ENCODE measurements at places on chromosomes 2 and 18.

DNA sequence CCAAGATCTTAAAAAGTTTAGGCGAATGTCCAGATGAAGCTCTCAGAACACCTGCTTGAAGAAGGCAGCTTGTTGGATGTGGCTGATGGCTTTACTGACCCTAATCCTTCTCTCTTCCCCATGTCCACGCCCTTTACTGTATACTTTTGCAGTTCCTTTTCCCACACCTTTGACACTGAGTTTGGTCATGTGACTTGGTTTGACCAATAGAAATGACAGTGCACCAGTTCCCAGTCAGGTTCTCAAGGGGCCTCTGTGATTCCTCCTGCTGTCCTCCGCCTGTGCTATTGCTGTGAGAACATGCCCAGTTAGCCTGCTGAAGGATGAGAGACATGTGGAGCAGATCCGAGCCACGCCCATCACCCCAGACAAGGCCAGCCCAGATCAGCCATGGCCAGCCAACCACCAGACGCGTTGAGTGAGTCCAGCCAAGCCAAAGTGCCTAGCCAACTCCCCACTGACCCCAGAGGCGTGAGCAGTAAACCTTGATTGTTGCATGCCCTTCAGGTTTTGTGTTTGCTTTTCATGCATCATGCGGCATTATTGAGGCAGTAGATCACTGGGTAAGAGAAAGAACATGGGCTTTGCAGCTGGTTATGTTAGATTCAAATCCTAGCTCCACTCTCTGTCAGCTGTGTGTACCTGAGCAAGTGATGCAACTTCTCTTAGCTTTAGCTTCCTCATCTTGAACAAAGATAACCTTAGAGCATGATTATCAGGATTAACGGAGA is 258.0 kb upstream of the SIX2 start:
- no peak for DNase-seq

GRCh38 chr2:230956827-230957755 is 32.0 kb upstream of the GPR55 start:
- peak; percentile 43 for DNase-seq

GRCh38 chr2:203892207-203892606 is 24.6 kb downstream of the CTLA4 start:
- no peak for DNase-seq

- DNase-seq, result no peak
These were observed 32.3 kb downstream of the SPAST start for GRCh38 chr2:32095671-32096070.

DNA sequence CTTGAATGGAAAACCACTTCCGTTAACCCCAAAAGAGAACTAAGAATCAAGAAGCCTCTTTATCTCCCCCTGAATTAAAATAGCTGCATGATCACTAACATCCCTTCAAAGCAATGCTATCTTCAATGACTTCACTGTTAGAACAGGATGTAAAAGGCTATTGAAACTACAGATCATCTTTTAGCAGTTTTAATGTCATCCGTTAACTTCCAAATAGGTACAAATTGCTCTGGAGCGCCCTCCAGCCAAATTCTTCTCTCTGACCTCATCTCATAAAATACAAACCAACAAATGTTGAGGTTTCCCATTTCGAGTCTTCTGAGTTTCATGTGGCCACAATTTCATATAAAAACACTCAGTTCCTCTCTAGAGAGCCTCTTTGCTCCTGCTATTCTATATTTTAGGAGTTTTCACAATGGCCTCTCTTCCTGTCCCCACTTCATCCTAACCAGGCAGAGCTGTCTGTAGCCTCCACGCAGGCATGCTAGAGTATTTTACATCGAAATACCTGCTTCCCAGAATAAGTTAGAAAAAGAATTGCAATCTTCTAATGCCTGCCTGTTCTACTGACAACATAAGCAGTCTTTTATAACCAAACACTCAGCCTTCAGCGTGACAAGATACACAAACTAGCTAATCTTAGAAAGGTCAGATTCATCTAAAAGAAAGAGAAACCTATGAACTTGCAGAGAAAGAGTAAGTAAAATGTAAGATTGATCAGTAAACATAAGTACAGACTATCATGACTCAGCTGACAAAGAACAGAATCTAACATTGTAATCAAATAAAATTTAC is 37.9 kb downstream of the B4GALT6 start:
- DNase-seq, result no peak

DNA sequence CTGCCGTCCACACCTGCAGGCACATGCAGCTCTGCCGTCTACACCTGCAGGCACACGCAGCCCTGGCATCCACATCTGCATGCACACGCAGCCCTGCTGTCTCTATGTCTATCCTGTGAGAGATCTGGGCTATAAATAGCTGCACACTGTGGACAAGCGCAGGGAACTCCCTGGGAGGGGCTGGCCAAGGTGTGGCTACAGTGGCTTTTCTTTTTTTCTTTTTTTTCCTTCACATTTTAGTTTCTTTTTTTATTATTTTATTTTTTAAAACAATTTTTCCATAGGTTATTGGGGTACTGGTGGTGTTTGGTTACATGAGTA is 42.0 kb downstream of the TMEM182 start:
- DNase-seq, result no peak

DNA sequence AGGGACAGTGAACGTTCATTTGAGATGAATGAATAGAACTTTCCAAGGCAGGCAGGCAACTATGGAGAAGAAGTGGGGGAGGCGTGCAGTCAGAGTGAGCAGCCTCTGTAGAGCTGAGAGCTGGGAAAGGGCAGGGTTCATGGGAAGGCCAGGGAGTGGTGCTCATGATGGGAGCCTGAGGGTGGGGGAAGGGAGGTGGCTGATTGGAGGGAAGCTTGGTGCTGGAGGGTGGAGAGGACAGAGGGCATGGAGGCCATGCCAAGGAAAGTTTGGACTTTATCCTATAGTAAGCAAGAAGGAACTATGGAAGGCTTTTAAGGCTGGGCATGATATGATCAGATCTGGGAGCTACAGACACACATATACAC is 47.6 kb upstream of the LGALSL start:
- no peak for DNase-seq

- DNase-seq, result no peak
These were observed 33.9 kb downstream of the RPL37A start for GRCh38 chr2:216532562-216532961.

GRCh38 chr2:70686577-70687460 is 81.2 kb downstream of the ADD2 start:
- peak; percentile 57 for DNase-seq

GRCh38 chr2:231425291-231425810 is 29.8 kb downstream of the B3GNT7 start:
- DNase-seq, result no peak

GRCh38 chr2:112433932-112434730 is 686 bp upstream of the RGPD8 start:
- no peak for DNase-seq

GRCh38 chr2:203681978-203682377 is 24.5 kb upstream of the CD28 start:
- DNase-seq, result no peak

DNA sequence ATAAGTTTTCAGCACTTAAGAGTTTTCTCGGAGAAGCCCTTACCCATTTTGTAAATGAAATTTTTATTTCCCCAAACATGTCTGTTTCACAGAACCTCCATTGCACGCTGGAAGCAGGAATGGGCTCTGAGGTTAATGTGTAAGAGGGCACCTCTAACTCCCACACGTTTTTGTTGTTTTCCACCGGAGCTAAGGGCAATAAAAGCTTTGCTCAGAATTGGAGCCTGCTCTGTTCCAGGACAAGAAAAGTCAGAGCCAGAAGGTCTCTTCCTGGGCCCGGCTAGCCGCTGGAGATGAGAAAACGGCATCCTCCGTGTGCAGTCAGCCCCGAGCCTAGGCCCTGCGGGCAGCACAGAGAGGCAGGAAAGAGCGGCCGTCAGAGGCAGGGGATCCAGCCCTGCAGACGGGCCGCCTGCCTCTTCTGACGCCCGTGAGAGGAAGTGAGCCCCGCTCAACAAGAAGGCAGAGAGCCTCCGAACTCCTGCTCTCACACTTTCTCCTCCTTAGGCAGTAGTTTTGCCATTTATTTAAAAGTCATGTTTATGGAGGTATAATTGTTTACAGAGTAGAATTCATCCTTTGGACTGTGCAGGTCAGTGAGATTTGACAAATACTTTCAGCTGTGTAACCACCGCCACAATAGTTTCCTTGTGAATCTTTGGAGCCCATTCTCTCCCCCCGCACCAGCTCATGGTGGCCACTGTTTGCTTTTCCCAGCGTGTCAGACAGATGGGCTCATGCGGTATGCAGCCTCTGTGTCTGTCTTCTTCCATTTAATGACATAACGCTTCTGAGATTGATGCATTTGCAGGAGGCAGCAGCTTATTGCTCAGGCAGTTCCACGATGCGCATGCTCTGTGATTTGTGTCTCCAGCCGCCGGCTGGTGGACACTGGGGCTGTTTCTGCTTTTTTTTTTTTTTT is 117.3 kb downstream of the GALR1 start:
- DNase-seq, result peak; percentile 76

DNA sequence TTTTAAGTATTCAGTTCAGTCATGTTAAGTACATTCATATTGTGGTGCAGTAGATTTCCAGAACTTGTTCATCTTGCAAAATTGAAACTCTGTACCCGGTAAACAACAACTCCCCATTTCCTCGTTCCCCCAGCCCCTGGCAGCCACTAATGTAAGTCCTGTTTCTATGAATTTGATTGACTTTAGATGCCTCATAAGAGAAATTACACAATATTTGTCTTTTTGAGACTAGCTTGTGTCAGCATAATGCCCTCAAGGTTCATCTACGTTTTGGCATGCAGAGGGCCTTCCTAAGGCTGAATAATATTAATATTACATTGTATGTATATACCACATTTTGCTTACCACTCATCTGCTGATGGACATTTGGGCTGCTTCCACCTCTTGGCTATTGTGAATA is 30.9 kb downstream of the METTL21A start:
- DNase-seq, result no peak

- no peak for DNase-seq
These were observed 27.0 kb downstream of the OSR1 start for GRCh38 chr2:19331450-19331849.

- no peak for DNase-seq
These were observed 389.8 kb downstream of the BCL11A start for GRCh38 chr2:60163691-60164090.

- no peak for DNase-seq
These were observed 10.1 kb downstream of the TRAF3IP1 start for GRCh38 chr2:238330391-238330790.

- no peak for DNase-seq
These were observed 18.2 kb upstream of the GPR55 start for GRCh38 chr2:230942920-230943896.

- no peak for DNase-seq
These were observed 190.4 kb upstream of the STK17B start for GRCh38 chr2:196361606-196362326.

GRCh38 chr2:138453815-138454214 is 47.8 kb upstream of the SPOPL start:
- DNase-seq, result no peak

DNA sequence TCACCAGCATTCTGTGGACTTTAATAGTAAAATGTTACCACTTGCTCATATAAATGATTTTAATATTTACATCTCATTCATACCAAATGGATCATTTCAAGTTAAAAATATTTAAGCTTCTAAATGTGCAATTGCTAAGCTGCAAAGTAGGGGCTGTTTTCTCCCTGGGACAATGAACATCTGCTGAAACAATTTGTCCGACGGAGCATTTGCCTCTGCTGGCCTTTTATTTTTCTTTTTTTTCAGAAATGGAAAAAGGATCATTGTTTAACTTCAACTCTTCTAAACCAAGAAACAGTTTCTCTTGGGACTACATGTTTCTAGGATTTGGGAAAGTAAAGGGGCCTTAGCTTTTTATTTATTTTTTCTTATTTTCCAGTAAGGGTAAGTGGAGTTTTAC is 43.8 kb upstream of the ITPRID2 start:
- DNase-seq, result no peak

DNA sequence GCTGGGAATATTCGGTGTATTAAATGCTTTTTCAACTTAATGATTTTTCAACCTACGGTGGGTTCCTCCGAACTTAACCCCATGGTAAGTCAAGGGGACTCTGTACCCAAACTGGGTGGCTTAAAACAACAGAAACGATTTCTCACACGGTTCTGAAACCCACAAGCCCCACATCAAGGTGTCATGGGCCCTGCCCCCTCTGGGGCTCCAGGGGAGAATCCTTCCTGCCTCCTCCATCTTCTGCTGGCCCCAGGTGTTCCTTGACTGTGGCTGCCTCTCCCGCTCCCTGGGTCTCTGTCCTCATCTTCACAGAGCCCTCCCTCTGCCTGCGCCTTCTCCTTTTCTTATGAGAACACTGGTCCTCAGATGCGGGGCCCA is 301.3 kb upstream of the SALL3 start:
- no peak for DNase-seq

DNA sequence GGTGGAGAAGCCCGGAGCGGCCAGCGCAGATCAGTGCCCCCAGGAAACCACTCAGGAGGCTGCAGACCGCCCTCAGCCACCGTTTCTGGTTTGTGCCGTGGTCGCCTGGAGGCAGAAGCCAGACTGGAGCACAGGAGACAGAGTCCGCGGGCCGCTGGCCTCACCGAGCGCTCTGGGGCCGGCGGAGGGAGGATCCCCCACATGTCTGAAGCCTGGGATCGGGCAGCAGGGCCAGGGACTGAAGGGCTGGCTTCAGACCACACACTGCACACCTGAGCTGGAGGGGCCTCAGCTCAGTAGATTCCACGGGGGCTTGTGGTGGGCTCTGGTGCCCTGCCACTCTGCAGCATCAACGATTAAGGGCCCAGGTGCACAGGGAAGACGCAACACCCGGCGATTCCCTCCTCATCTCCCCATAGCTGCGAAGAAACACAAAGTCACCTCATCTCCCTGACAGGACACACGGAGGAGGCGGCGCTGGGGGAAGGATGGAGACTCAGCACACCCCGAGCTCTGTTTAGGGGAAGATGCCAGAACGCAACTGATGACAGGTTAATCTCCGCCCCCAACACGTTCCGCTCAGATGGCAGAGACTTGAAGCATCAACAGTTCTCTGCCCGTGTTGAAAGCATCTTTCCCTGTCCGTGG is 408.1 kb downstream of the GALR1 start:
- no peak for DNase-seq

Measured in brain microvascular endothelial cell (primary cell).